Right atrium auricular region (tissue), 2 donors: ENCODE measurements at places on chromosomes 2 and 18. TPM values are rescaled to one million over a fixed set of nuclear protein-coding genes. Genes with fewer than 3 reads are reported as not detected.

NEU4 gene
- 0.31 TPM for total RNA-seq

MORN2 gene
- 18.4 TPM for total RNA-seq

FBXO36 gene
- 1.3 TPM for total RNA-seq

STPG4 gene
- total RNA-seq, result not detected

ACVR1C gene
- total RNA-seq, result 1.1 TPM

B3GNT7 gene
- total RNA-seq, result 9.4 TPM

ATP5MC3 gene
- total RNA-seq, result 746 TPM

YPEL5 gene
- total RNA-seq, result 36.3 TPM

SERPINB3 gene
- total RNA-seq, result not detected

ANKRD62 gene
- total RNA-seq, result not detected

VWA3B gene
- total RNA-seq, result not detected

DOK1 gene
- total RNA-seq, result 4.9 TPM

FEZ2 gene
- 81.5 TPM for total RNA-seq

OTOF gene
- total RNA-seq, result 0.33 TPM

STARD6 gene
- not detected for total RNA-seq

MYCN gene
- 0.63 TPM for total RNA-seq

EVX2 gene
- not detected for total RNA-seq

HNMT gene
- 10.5 TPM for total RNA-seq

KDSR gene
- 32.7 TPM for total RNA-seq

CDKL4 gene
- 0.79 TPM for total RNA-seq

CHRNG gene
- not detected for total RNA-seq

UCN gene
- total RNA-seq, result 2.6 TPM

ADAM23 gene
- total RNA-seq, result 7.6 TPM

CCDC138 gene
- total RNA-seq, result 1.5 TPM

METTL5 gene
- total RNA-seq, result 49.0 TPM

IL1R1 gene
- total RNA-seq, result 86.2 TPM
